ENCODE measurements at places on chromosomes 6 and 20.

GRCh38 chr6:27332692-27333641, 20.9 kb upstream of the POM121L2 start:
- DNase-seq, result no peak

DNA sequence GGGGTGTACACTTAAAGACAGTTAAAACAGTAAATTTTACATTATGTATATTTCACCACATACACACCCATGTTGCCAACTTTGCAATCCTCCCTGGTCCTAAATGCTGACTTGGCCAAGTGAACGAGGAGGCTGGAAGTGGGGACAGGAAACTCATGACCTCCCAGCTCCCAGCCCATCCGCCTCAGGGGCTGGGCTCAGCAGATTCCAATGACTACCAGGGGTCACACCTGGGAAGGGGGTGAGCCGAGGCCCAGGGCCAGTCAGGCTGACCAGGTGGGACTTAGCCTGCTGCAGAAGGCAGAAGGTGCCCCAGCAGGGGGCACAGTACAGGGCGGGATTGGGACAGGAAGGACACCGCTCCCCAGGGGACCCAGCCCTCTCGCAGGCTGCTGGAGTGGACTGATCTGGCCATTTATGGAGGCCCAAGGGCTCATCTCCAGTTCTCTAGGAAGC, 2.4 kb downstream of the SIGLEC1 start:
- DNase-seq, result no peak

- DNase-seq, result no peak
These were observed 10.1 kb upstream of the GMEB2 start for GRCh38 chr20:63636752-63637628.

DNA sequence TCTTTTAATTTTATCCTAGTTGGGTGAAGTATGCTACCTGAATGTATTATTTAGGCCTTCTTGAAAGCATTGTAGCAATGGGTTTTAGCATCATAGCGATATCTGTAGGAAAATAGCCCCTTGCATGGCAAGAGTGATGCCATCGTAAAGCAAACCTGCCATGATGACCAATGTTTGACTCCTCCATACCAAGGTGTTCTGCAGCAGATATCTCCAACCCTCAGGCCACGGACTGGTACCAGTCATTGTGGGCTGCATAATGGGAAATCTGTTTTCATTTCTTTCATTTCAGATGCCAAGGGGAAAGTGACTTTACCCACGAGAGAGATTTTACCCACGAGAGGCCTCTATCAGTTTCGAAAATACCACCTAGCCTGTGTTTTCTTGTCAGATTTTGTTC, 6.2 kb downstream of the TXLNB start:
- DNase-seq, result no peak

GRCh38 chr6:40395698-40396076, 191.5 kb downstream of the LRFN2 start:
- no peak for DNase-seq

GRCh38 chr20:38393259-38393658, 41.9 kb downstream of the SNHG17 start:
- DNase-seq, result no peak

GRCh38 chr20:58480551-58481336, 34.5 kb downstream of the APCDD1L start:
- DNase-seq, result no peak

- no peak for DNase-seq
These were observed 92.1 kb downstream of the CRYBG1 start for GRCh38 chr6:106452628-106453027.

GRCh38 chr20:37484331-37484730, 36.7 kb upstream of the NNAT start:
- no peak for DNase-seq

DNA sequence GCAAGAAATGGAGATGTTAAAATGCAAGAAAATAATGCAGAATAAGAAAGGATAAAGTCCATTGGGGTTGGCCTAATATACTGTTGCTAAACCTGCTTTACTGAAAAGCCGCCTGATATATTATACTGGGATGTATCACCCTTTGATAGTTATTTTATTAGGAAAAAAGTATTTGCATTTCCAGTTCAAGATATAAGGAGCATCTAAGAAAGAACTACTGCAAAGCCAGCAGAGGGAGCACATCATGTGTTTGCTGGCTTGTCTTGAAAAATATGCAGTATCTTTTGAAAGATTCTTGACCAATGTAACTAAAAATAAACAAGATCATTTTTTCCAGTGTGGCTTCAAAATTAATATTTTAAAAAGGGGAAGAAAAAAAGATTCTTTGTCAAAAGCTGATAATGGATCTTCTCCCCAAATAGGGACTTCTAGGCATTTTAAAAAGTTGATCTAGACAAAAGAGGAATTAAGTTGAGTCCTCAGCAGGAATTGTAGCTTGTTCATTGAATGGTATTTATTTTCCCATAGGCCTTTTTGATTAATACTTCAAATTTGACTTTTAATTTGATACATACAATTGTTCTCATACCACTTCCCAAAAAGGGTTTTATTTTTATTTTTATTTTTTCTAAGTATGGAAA, 214.9 kb downstream of the ZFAND3 start:
- no peak for DNase-seq

DNA sequence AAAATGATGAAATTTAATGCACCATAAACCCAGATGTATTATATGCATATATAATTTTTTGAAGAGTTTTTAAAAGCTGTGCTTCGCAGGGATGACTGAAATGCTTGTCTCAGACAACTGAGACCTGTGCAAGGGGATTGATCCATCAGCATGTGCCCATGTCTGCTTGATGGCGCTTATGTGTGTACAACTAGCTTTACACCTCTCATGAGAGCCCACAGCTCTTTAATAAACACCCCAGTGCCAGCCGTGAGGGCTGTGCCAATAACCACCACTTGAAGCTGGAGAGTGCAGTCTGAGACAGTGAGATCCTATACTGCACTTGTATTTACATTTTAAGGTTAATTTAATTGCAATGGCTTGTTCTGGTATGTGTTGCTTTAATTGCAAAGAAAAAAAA, 225.5 kb downstream of the BCKDHB start:
- DNase-seq, result peak; percentile 21

DNA sequence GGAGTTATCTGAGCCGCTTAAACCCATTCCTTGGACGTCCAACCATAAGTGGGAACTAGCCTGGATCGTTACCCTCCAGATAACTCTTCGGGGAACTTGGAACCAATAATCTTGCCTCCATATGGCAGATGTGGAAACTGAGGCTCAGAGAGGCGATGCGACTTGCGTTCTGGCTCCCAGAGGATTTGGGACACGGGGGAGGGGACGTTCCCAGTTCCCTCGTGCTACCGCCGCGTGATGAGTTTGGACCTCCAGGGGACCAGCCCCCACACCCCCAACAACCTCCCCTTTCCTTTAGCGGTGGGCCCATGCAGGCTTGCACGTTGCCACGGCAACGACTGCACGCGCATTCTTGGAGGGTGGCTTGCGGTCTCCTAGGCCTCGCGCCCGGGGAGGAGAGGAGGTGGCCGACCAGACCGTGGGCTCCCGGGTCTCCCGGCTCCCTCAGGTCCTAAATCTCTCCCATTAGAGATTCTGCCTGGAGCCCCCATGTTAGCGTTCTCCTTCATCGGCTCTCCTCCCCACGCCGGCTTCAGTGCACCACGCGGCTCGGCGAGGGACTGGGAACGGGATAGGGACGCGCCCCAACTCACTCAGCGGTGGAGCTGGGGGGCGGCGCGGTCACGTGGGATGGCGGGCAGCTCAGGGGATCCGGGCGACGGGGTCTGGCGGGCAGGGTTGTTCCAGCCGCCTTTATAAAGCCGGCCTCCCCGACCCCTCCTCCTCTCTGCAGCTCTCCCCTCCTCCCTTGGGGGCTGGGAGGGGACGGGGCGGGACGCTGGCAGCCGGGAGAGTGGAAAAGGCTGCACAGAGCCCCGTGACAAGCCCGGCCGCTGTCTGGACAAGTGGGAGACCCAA, at the start of gene PLTP:
Gene PLTP (minus strand): TSS at position 670 of the 858 bp plus-strand sequence. CDS start 703 bp downstream, outside the sequence.
- DNase-seq, result peak; percentile 91

DNA sequence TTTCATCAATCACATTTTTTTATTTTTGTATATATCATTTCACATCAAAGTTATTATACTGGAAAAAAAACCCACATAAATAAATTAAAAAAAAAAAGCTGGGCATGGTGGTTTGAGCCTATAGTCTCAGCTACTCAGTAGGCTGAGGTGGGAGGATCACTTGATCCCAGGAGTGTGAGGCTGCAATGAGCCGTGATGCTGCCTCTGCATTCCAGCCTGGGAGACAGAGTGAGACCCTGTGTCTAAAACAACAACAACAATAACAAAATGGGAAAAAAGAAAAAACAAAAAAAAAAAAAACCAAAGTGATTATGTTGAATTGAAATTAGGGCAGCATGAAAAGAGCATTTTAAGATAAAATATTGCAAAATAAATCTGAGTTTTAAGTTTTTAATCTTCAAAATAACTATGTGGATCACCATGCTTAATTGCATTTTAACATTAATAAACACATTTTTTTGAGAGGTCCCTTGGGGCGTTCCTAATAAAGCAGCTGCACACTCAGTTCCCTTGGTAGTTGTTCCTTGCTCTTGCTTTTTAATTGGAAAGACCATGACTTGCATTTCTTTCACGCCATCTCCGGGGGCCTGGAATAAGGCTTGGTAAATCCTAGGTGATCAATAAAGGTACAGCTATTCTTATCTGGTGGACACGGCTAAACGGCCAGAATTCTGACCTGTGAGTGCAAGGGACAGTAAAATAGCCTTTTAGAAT, 15.1 kb downstream of the NOX3 start:
- DNase-seq, result no peak

DNA sequence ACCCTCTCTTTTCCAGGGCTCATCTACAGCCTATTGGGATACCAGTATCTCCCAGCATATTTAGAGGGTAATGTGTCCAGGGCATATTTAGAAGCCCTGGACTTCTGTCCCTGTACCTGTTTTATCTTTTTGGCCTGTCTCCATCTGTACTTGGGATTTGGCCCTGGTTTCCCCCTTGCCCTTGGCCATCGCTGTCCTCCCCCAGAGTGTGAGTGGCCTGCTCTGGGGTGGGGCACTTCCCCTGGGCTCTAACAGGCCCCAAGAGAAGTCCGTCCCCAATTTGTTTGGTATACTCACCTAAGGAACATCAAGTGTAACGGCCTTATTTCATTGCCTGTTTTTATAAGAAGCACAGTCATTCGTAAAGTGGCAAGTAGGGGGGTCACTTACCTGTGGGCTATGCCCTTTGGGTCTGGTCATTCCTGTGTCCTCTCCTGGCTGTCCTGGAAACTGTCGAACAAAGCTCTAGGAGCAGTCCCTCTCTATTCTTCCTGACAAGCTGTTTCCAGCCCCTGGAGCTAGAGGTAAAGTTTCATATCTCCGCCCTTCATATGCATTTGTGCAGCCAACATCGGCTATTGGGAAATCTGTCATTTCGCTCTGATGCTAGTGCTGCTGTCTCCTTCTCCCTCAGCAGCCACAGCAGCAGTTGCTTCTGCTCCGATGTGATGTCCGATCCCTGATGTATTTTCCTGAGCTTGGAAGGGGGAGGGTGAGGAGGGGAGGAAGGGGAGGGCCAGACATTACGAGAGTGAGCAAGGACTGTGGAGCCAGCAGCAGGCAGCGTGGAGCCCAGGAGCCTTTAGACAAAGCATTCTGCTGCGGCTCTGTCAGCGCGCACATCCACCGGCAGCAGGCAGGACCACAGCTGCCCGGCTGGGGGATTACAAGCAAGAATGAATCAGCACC, 83.4 kb downstream of the TCP11 start:
- DNase-seq, result no peak

DNA sequence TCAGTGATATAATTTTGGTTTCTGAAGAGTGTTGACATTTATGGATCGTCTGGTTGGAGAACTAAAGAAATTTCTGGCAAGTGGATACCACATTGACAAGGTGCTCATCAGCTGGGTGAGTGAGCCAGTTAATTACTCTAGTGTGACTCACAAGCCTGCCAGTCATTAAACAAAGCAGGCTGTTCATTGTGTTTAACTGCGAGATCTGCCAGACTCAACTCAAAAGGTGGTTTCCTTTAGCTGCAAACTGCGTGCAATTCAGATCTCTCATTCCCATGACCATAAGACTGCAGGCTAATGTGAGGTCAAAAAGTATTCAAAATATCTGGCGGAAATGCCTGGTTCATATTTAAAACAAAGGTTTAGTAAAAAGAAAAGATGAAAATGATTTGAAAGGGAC, 32.5 kb upstream of the IYD start:
- DNase-seq, result no peak

DNA sequence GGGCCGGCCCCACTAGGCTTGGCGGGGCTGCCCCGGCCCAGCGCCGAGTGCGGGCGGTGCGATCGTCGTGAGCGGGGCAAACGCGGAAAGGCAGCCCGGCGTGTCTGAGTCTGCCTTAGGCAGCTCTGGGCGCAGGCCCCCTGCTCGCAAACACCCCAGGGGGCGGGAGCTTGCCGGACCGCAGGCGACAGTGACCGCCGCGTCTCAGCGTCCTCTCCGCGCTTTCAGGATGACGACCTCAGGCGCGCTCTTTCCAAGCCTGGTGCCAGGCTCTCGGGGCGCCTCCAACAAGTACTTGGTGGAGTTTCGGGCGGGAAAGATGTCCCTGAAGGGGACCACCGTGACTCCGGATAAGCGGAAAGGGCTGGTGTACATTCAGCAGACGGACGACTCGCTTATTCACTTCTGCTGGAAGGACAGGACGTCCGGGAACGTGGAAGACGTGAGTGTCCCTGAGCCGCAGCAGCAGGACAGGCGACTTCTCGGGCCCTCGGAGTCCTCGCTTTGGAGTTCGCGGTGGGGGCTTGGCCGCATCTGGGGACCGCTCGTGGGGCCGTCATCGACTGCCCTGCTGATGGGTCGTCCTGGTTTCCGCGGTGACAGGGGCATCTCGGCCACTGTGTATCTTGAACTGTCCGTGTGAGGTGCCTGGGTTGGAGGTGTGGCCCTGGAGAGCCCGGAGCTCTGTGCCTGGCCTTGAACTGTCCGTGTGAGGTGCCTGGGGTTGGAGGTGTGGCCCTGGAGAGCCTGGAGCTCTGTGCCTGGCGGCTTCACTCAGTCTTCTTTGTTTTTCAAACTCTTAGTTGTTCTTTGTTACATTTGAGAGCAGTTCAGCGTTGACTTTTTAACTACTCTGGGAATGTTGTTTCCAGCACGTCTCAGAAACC, 786 bp downstream of the ADRM1 start:
- no peak for DNase-seq

DNA sequence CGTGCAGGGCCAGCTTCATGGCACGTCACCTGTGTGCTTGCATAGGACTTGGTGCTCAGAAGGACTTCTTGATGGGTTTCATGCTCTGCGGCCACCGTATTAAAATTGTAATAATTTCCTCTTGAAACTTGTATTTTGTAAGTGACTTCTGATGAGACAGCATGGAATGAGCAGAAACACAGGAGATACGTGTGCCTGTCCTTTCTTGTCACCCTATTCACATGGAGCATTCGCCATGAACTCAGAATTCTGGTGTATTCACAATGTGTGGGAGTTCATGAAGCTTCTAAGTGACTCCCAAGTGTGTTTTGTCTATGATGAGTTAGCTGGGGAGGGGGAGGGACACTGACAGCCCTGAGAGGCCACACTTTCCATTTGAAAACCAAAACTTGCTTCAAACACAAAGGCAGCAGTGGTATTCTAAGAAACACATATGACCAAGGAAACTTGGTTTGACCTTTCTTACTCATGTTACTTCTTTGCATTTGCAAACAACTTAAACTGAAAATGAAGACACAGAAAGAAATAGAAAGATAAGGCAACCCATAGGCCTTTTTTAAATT, 92.1 kb upstream of the NEDD9 start:
- DNase-seq, result no peak

- DNase-seq, result no peak
These were observed 198.5 kb upstream of the RSPO3 start for GRCh38 chr6:126919947-126920346.

- no peak for DNase-seq
These were observed 18.1 kb upstream of the ZBP1 start for GRCh38 chr20:57638173-57638894.
